Stimulated activated CD4-positive, alpha-beta T cell treated with anti-CD3 and anti-CD28 coated beads, Interleukin-4, amount 100 ng/mL, for 48 hours (primary cell): ENCODE measurements at places on chromosomes 12 and 14.

GRCh38 chr14:87255058-87255457 lies 737.9 kb downstream of the GALC start:
- DNase-seq = no peak

DNA sequence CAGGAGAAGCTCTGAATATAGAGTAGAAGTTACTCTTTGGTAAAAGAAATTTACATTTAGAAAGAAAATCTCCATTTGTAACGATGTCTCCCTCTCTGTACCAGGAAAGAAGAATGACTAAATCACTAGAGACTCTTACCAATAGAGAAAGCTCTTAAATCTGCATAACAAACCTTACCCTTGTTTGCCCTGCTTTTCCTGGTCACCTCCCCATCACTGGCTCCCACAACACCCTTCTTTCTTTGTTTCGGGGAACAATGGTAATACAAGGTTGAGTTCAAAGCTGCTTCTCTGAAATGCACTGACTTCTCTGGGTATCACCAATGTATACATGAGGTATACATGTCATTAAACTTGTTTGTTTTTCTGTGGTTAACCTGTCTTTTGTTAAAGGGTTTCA lies 351.1 kb upstream of the FLRT2 start:
- DNase-seq = no peak

- DNase-seq = no peak
These were observed 7.8 kb upstream of the SERPINA9 start for GRCh38 chr14:94483729-94484275.

GRCh38 chr14:101844219-101844618 lies 82.7 kb downstream of the PPP2R5C start:
- no peak for DNase-seq

DNA sequence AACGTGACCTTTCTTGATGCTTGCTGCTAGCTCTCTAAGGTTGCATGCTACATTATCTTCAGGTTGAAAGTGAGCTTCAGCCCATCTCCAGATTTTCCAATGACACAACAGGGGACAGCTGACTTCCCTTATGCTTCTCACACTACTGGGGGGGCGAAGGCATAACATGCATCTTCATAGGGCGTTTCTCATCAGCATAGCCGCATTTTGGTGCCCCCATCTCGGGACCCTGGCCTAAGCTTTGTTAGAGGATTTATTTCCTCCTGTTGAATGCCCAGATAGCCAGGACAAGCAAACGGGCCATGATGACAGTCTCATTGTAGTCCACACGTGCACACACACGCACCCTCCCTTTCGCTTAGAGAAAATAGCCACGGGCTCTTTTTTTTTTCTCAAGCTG lies 30.7 kb downstream of the SSPN start:
- no peak for DNase-seq

DNA sequence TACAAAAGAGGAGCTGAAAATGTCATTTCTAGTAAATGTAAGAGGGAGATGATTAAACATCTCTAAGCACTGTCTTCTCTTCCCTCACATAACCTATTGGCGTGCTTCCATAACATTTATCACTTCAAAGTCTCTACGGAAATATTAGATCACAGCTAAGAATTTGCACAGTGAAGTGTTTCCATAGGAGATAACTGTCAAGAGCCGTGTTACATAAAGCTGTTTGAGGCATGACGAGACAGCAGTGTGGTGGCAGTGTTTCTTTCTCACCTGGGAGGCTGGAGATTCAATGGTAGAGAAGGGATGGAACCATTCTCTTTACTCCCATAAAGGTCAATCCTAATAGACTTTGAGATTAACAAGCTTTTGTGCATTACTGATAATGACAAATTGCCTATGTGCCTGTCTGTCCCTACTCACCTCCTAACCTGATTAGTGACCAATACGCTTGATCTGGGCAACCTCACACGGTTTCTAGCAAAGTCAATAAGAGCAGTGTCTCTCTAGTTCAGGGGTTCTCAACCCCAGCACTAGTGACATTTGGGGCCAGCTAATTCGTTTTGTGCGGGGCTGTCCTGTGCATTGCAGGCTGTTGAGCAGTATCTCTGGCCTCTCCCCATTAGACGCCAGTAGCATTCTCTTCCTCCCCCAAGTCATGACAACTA lies 35.3 kb downstream of the FBXW8 start:
- DNase-seq = no peak
